CD4-positive, alpha-beta T cell treated with Interferon gamma for 1 hour (primary cell): ENCODE measurements at places on chromosomes 13 and 19.
A peak's percentile ranks its signal among the peaks of the same experiment; 100 is the strongest.

DNA sequence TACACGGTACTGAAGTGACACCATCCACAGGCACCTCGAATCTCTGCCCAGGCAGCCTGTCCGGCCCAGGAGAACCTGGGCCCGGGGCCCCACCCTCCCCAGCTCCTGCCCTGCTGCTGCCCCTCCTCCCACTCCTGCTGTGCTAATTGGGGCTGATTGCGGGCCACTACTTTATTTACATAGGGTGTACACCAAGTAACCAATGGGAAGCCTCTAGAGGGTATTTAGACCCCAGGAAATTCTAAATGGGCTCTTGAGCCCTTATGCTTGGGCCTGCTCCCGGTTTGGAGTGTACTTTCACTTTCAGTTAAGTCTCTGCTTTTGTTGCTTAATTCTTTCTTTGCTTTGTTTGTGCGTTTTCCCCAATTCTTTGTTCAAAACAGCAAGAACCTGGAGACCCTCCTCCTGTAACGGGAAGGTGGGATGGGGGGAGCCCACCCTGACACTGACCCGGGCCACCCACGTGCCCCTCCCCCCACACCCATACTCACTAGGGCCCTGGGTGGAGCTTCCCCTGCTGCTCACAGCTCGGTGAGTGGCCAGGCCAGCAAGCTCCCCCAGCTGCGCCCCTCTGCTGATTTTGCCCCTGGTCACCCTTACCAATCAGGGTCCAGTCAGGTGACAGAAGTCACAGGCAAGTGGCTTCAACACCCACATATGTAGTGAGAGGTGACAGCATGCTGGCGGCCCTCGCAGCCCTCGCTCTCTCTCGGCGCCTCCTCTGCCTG is 9.4 kb downstream of the SCGB2B2 start:
- DNase-seq = no peak

DNA sequence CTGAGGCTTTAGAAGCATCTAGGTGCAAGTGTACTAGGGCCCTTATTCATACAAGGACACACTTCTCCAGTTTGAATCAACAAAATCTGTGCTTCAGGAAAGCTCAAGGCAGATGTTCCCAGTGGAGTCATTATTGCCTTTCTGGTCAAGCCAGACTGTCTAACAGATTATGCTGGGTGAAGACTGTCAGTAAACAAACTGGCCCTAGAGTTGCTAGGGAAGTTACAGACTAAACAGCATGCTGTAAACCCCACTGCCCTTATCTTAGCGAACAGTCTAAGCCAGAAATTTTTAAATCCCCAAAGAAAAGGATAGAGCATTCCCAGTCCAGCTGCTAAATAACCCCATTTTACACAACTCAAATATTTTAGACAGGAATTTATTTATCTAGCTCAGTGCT is 1701.3 kb upstream of the PRR20A start:
- DNase-seq = no peak

DNA sequence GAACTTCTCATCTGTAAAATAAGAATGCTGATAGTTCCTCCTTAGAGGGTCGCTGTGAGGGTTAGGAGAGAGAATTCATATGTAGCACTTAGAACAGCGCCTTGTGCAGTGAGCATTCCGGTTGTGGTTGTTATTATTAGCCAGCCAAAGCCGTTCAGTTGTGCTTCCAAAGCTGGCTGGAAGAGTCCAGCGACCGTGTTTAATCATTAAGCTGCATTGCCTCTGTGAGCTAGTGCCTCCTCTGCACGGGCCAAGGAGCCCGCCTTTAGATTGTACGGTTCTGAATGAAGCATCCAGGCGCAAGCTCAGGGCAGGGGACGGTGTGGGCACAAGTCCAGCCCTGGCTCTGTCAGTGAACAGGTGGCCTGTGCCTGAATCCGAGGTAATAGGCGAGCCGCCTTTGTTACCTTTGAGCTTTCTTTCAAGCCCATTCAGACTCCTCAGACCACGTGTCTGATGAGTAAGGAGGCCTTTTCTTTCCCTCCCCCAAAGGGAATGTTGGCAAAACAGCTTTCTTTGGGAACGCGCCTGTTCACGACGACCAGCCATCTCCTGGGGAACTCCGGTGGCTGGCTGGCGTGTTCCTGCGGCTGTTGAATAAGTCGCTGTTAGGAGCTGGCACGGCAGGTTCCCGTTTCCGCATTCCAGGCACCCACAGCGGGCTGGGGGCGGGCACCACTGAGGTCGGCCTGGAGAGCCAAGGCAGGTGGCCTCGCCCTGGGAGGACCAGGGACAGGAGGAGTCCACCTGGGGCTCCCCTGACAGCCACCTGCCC is 25.1 kb downstream of the SIPA1L3 start:
- DNase-seq = peak; percentile 24

DNA sequence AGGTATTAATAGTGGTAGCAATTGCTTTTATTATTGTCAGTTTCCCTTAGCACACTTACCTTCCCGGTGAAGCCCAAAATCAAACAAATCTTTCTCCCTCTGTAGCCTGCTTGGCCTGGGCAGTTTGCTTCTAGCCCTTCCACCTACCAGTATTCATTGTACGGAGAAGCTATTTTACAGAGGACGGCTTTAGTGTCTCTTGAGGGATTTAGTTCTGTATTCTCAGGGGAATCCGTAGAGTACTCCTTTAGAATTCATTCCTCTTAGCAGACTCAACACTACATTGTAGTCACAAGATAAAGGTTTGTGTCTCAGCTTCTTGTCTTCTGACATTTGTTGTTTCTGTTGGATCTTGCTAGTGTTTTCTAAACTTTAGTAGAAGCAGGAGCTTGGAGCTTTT is 24.1 kb upstream of the WTIP start:
- no peak for DNase-seq

DNA sequence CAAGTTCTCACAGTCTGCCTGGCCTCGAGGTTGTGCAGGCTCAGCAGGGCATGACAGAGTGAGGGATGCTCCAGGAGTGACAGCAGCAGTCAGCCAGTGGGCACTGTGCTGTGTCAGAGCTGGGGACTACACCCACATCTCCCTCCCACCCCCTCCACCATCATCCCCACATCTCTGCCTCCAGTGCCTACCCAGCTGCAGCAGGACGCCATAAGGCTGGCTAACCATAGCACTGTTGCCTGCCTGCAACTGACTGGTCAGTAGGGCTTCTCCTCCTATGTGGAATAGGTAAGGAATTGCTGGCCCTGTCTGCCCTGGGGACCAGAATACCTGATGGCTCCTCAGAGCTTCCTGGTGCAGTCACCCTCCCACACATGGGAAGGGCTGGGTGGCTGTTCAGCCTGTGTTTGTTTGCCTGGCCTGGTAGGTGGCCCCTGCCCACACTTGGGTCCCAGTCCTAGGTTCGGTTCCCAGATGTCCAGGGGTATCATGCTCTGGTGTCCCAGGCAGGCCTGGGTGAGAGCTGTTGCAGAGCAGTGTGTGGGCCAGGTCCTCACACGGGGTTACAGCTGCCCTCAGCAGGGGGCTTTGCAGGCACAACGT is 15.7 kb downstream of the GPI start:
- no peak for DNase-seq

- DNase-seq = peak; percentile 57
Observed at GRCh38 chr19:55452749-55453346, 8.6 kb downstream of the ISOC2 start.

GRCh38 chr13:29369060-29369743 is 226.3 kb downstream of the SLC7A1 start:
- DNase-seq = no peak

DNA sequence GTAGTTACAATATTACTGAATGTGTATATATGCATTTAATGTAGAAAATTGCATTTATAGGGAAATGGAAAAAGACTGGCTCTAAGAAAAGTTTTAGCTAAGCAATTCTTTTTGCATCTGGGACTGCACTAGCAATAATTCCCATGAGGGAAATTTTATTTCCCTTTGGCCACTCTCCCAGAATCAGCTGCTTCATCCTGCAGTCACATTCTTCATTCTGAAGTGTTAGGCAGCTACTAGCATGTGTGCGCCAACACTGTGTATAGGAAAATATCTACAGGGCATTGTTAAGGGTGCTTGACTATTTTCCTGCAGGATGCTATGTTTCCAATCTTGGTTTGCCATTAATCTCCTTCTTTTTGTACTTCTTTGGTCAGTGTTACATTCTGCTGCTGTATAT is 312.8 kb upstream of the PCDH20 start:
- DNase-seq = no peak

- peak; percentile 63 for DNase-seq
Observed at GRCh38 chr19:16445238-16446107, 26.3 kb downstream of the EPS15L1 start.

DNA sequence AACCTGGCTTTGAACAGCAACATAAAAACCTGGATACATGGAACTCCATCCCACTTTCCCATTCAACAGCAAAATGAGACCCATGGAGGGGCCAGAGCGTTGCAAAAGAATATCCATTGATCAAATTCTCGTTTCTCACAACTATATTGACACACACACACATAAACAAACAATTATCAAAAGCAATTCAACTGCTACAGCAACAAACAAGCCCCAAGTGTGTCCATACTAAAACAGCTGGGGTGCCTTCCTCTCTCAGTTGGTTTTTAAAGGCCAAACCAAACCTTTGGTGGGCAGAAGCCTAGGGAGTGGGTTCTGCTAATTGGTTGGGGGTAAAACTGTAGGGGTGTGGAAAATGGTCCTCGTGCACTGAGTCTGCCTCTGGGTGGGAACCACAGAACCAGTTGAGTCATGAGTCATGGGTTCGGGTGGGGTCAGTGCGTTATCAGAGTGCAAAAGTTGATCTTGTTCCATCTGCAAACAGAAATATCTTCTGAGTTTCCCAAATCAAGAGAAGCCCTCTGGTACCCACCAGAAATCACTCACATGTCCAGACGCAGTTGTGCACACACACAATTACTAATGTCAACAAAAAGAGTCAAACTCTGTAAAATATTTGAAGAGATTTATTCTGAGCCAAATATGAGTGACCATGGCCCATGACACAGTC is 18.5 kb downstream of the GPR42 start:
- DNase-seq = no peak

- no peak for DNase-seq
Observed at GRCh38 chr13:101465877-101466276, 13.4 kb downstream of the ITGBL1 start.

DNA sequence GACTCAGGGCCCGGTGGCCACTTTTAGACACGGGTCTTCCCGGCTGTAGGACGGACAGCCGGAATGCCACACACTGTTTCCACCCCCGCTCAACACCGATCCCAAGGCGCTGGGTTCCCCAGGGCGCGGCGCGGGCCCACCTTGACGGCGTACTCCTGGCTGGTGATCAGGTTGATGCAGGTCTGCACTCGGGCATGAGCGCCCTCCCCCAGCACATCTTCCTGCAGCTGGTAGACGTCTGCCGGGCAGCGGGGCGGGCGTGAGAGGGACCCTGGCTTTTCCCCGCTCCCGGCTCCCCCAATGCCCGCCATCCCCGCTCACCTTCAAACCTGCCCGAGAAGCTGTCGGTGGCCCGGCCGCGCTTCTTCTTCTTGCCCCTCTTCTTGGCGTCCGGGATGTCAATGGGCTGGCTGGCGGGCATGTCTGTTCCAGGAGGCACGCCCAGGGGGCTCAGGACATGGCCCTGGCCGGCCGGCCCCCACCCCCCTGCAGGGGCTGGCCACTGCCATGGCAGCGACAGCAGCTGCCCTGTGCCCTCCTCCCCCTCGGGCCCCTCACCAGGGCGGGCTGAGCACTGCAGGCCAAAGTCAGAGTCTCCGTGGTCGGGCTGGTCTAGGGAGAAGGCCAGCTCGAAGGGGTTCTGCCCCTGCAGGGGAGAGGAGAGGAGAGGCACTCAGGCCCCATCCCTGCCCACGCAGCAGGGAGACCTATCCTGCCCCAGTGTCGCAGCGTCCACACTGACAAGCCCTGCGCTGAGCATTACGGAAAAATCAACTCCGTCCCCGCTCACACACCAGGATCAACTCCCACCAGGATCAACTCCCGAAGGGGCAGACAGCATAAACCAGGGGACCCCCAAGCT is 4.8 kb downstream of the MKNK2 start:
- DNase-seq = no peak

DNA sequence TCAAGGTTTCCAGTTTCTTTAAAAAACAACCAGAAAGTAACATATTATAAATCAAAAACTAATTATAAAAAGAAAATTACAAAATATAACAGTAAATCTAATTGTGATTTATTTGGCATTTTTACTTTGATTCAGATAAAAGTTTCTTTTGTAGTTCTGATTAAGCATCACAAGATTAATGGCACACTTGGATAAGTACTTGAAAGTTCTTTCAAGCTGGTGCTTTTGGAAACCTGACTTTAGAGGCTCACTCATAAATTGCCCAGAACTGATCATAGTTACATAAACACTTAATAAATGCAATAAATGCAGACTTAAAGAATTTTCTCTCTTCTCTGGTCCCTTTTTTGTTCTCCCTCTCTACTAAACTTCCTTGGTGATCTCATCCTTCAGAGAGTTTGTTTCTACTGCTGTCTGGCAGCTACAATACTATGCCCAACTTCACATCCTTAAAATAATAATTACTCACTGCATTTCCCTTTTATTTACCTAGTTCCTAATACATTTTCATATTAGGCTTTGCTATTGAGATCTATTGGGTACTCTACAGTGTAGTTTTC is 1417.0 kb downstream of the EFNB2 start:
- DNase-seq = no peak
